Activated gamma-delta T cell (primary cell): ENCODE measurements at places on chromosomes 1 and 21.

DNA sequence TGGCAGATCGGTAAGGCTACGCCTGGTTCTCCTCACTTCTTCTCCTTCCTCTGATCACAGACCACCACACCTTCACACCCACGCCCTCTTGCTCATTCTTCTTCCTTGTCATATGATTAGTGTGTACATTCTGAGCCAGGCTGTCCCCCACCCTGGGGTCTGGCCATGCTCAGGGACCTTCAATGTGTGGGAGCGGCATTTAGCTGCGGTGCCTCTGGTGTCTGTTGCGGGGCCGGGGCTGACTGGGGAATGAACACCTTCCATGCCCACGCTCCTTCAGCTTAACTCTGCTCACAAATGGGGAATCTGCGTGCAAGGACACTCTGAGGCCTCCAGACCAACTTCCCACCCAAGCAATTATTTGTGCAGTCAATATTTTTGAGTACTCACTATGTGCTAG is 29.4 kb downstream of the QSOX1 start:
- DNase-seq, result no peak

GRCh38 chr1:43121256-43121900 is 50.7 kb downstream of the EBNA1BP2 start:
- no peak for DNase-seq

DNA sequence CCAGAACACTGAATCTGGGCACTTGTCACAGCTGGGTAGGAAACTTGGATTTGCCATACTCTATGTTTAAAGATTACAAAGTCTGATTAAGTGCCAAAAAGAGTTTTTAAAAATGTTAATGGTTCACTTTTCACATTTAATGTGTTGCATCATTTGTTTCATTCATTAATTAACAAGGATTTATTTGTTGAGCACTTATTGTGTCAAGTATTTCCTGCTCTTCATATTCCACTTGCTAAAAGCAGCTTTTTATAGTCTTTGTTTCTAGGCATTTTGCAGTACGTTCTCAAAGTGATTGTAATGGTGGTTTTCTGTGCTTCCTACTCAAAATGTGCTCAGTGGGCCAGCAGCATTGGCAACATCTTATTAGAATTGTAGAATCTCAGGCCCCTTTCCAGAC is 68.7 kb downstream of the EPB41 start:
- no peak for DNase-seq

DNA sequence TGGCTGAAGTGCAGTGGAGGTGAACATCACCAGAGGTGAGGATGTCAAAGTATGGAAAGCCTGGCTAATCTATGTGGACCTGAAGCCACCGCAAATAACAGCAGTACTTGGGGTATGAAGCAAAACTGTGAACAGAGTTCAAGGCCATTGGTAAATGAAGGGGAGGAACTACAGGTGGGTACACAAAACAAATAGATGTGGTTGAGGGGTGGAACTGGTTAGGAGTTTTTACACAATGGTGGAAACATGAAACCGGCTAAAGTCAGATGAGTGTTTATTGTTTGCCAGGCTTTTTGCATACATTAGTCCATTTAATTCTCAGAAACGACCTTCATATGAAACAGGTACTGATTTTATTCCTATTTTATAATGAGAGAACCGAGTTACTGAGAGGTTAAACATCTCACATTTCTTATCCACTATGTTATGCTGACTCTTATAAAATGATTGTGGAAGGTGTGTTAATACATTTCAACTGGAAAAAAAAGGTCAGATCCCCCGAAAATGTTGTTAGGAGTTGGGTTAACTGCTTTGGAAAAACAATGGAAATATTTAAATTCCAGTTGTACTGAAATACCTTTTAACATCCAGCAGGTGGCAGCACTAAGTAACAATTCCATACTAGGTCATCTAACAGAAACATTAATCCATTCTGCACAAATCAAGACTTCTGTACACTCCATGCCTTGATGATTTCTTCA is 44.3 kb upstream of the GTF2B start:
- DNase-seq, result no peak

GRCh38 chr1:196466166-196466565 is 142.1 kb downstream of the KCNT2 start:
- no peak for DNase-seq

GRCh38 chr1:38121231-38121680 is 74.7 kb upstream of the POU3F1 start:
- no peak for DNase-seq

- DNase-seq, result no peak
Observed at GRCh38 chr21:19713313-19713712, 1284.9 kb upstream of the NCAM2 start.

GRCh38 chr1:184257873-184258272 is 129.0 kb upstream of the C1orf21 start:
- DNase-seq, result no peak

GRCh38 chr1:58574816-58575215 is 2.2 kb downstream of the TACSTD2 start:
- no peak for DNase-seq

GRCh38 chr1:93702828-93703183 is 21.2 kb upstream of the BCAR3 start:
- DNase-seq, result no peak

DNA sequence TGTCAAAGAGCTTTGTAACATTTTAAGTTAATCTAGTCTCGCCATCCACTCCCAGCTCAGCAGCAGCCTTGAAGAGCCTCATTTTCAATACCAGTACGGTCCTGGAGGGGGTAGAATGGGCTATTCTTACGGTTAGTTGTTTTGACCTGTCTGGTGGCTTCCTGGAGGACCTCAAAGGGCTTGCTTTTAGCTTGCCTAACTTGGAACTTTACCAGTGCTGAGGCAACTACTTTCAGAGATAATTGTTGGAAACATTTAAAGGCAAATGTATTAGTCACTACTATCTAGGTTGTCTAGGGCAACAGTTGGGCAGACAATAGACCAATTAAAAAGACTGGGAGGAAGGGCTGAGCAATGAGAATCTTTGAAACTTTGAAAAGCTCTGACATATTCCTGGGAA is 56.0 kb downstream of the TTLL7 start:
- no peak for DNase-seq

GRCh38 chr1:30589083-30589482 is 134.3 kb downstream of the MATN1 start:
- no peak for DNase-seq

- no peak for DNase-seq
Observed at GRCh38 chr1:184866991-184867788, 107.1 kb downstream of the NIBAN1 start.

DNA sequence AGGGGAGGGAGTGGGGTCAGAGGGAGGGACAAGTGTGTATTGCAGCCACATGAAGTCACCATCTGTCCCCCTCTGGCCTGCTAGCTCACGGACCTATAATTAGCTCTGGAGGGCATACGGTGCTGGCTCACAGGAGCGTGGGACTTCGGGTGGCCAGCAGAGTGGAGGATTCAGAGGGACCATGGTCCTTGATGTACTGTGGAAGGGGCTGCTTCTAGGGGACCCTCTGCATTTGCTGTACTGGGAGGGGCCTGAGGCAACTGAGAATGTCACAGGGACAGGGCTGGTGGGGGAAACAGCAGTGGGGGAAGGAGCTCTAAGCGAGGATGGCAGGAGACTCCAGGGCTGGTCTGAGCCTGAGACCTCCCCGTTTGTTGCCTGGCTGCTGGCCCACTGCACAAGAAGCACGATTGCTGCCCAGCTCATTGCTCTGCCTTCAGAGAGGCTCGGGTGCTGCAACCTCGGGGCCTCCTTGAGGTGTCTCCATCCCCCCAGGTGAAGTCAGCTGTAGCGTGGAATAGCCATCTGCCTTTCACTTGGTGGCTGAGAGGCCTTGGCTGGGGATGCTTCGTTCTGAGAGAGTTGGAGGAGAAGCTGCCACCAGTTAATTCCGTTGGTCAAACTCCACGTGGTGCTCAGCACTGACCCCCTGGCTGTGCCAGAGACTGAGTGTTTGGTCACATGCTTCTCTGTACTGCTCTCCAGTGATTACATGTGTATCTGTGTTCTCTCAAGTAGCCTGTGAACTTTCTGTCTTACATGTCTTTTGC is 2.7 kb downstream of the PPFIA4 start:
- DNase-seq, result no peak

DNA sequence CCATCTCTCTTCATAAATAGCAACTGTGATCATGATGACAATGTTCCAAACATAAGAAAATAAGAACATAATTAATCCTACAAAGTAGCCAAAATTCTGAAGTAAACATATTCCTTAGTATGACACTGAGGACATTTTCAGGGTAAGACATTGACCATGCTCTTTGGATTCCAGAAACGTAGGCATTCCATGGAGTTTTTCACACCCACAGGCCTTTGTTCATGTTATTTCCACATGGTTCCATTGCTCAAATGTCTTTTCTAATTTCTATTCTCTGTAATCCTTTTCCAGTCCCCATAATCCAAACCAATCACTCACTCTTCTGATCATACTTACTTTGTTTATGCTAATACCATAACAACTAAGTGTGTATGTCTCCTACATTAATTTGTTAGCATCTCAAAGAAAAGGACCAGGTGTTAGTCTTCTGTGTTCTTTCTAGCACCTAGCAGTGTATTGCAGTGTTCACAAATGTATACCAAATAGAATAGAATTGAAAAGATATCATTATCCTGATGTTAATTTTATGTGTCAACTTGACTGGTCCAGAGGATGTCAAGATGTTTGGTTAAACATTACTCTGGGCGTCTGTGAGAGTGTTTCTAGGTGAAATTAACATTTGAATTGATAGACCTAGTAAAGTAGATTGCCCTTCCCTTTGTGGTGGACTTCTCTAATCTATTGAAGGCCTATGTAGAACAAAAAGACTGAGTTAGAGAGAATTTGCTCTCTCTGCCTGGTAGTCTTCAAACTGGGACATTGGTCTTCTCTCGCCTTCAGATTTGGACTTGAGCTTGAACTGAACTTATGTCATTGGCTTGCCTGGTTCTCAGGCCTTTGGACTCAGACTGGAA is 516.6 kb downstream of the PTPRC start:
- no peak for DNase-seq

DNA sequence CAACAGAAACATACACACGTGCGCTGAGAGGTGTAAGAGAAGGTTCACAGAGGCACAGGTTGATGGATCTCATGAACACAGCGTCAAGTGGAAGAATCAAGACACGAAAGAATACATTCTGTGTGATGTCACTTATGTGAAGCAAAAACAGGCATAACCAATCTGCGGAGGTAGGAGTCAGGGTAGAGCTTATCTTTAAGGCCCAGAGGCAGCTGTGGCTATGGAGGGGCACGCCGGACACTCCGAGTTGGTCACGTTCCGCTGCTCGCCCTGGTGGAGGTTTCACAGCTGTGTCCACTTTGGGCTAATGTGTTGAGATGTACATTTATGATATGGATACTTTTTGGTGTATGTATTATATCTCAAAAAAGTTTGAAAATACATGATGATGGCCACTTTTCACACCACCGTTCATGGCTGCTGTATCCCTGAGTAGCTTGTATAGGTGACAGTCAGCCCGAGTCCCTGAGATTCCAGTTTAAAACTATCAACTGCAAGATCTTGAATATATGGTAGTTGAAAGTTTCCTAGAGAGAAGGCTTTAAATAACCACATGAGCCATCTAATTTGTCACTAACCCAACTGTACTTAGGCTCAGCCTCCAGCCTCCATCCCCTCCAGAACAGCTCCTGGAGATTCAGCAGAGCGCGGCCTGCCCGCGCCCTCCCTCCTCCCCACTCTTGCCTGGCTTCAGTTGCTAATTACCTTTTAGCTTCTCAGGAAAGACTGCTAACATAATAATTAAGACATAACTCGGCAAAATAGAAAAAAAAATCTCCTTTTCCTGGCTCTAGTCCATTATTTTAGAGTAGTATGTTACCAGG is 6.7 kb upstream of the ADARB1 start:
- DNase-seq, result no peak

GRCh38 chr1:93304716-93305138 is 41.0 kb upstream of the DR1 start:
- DNase-seq, result no peak

DNA sequence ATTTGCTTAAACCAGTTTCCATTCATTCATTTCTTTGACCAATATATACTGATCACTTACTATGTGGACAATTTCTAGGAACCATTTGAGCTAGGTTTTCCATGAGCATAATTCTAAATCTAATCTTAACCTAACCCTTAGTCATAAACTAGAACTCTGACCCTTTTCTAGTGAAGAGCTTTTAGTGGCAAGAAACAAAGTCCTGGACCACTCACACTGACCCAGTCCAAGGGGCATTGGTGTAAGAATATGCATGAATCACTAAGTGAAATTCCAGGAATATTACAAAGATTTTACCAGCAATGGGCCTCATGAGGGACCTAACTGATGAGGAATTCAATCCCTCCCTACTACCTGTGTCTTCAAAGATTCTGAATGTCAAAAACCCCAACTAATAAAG is 40.6 kb upstream of the SLC2A1 start:
- DNase-seq, result no peak

DNA sequence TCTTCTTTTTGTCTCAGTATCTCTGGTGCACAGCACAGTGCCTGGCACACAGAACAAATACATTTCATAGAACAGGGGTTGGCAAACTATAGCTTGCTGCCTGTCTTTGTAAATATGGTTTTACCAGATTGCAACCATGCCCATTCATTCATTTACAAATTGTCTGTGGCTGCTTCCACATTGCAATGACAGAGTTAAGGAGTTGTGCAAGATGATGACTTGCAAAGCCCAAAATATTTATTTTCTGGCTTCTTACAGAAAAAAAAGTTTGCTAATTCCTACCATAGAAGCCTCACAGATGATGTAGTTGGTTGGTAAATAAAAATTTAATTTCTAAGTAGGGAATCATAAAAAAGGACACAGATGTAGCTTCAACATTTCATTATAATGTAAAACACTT is 11.2 kb upstream of the HMGB4 start:
- no peak for DNase-seq

DNA sequence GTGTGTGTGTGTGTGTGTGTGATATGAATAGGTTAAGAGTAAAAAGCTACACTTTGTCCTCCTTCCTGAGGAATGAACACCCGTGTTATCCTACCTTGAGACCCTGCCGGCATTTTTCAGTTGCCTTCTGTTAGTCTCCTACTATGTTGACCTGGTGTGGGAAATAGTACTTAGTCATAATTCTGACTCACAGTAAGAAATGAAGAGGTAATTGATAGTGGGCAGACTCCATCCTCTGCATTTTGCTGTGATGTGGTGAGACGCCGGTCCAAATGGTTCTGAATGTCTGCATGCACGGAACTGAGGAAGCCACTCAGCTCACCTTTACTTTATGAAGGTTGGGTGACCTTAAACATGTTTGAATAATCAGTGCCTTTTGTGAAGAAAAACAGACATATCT is 12.6 kb downstream of the CD101 start:
- DNase-seq, result no peak

DNA sequence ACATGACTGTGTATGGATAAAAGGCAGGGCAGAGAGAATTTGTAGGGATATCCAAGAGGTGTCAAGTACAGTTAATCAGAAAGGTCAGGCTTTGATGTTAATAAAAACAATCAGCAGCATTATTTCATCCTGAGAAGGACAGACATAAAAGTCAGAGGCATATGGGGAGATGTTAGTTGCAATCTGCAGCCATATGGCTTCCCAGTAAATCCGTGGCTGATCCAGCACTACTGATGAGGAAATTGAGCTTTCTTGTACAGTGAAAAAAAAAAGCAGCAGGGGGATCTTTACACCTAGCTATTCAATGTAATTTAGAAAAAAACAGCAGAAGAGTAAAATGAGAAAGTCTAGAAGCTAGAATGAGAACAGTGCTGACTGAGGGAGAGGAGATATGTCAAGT is 2.2 kb upstream of the SPRR1B start:
- DNase-seq, result no peak

GRCh38 chr1:181127898-181128453 is 39.5 kb downstream of the IER5 start:
- DNase-seq, result no peak

GRCh38 chr1:59696421-59697115 is 118.2 kb upstream of the HOOK1 start:
- DNase-seq, result no peak
